Stimulated activated CD4-positive, alpha-beta T cell treated with anti-CD3 and anti-CD28 coated beads, Interleukin-4, amount 100 ng/mL, for 24 hours (primary cell): ENCODE measurements at places on chromosomes 3 and 15.
A peak's percentile ranks its signal among the peaks of the same experiment; 100 is the strongest.

DNA sequence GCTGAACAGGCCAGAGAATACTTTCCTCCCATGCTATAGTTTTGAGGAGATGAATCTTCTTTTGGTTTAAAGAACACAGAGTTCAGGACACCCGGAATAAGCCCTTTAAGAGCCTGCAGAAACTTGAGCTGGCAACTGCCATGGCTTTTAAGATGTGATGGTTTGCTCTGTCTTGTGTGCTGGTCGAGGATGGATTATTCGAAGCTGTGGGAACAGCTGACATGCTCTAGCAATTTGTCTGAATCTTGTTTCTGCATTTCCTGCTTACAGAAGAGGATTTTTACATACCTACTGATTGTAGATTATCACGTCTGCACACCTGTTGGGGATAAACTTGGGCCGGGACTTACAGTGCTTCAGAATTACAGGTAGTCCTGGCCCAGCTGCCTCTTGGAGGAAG is 396.9 kb downstream of the LRTM1 start:
- DNase-seq = no peak

- no peak for DNase-seq
These were observed 232.7 kb downstream of the IGSF11 start for GRCh38 chr3:118801899-118802298.

DNA sequence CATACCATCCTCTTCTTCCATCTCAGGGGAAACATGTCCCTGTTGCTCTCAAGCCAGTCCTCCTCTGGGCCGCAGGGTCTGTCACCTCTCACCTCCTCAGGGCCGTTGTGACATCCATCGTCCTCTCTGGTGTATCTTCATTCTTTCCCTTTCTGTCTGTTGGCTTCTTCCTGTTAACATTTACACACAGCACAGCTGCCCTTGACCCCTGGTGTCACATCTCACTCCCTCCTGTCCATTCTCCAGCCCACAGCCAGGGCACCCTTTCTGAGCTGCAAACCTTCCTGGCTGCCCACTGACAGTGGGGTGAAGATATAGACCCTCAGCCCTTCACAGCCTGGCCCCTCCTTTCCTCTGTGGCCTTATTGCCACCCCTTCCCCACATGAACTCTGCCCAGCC is 79.6 kb upstream of the ADAMTSL3 start:
- no peak for DNase-seq

DNA sequence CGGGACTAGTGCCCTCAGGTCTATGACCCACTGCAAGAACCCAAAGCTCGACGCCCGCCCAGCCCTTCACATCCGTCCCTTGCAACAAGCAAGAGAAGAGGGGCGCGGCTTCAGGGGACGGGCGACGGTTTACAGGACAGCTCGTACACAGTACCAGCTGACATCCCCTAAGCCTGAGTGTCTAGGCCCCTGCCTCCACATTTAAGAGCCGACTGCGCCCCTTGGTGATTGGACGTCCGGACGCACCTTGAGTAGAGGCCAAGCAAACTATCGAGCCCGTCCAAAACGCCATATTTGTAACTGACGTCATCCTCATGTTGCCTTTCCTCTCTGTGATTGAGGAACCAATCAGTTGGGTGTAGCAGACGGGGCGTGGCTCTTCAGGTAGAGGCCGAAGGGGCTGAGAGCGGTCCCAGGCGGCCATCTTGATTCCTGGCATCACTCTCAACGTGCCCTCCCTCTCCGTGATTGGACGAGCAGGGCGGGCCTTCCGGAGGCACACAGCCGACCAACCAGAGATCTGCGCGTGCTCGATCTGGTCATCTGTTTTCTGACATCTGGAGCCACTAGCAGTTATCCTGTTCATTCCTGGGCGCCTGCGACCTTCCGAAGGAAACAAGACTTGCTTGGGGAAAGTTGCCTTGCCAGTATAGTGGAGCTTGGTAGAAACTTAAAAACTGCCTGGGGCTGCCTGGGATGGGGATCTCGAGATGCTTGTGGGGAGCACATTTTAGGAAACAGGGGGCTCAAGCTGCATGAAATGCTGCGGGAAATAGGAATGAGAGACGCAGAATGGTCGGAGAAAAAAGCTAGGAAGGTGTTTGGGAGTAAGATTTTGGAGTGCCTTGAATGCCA is 4.0 kb upstream of the RPL14 start:
- peak; percentile 97 for DNase-seq
